GOT3 (cell line): ENCODE measurements at places on chromosomes 1 and 21.

DNA sequence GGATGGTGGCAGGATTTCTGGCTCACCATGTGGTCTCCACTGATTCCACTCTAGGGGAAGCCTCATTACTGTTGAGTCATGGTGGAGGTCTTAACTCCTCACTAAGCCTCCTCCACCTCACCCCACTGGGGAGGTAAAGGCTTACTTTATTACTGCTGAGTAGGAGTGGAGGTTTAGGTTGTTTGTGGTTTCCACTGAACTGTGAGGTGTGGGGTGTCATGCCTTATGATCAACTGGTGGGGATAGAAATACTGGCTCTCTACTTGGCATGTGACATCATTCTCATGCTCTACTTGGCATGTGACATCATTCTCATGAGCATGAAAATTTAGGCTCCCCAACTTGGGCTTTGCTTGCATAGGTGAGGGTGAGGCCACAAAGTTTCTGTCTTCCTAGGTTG lies 35.6 kb downstream of the COL6A1 start:
- no peak for DNase-seq

DNA sequence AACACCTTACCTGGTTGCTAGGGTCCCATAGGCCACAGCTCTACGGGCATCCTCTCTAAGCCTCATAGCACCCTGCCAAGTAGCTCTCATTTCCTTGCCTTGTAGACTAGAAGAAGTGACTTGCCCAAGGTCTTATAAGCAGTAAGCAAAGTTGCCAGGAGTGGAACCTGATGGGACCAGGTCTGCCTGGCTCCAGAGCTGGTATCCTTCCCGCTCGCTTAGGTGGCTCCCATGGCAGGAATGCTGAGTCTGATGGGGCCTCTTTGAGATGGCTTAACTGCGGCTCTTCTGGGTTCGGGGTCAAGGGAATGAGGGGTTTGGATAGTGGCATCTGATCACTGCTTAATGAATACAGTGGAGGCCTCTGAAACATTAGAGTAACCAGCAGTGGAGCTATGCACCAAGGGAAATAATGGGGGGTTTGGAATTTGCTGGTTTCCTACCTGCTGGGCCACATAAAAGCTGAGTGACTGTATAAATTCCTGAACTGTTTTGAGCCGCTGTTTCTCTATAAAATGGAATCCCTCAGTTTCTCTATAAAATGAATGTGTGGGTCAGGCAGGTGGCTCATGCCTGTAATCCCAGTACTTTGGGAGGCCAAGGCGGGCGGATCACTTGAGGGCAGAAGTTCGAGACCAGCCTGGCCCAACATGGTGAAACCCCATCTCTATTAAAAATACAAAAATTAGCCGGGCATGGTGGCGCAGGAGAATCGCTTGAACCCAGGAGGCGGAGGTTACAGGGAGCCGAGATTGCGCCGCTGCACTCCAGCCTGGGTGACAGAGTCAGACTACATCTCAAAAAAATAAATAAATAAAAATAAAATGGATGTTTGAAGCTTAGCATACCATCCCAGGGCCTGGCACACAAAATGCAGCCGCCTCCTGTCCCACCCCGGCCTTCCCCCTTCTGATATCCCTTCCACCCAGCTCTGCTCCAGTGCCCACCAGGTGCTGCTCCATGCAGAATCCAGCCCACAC lies 12.4 kb downstream of the FAM151A start:
- DNase-seq: no peak

- no peak for DNase-seq
Observed at GRCh38 chr1:12191242-12192032, 24.6 kb downstream of the TNFRSF1B start.

DNA sequence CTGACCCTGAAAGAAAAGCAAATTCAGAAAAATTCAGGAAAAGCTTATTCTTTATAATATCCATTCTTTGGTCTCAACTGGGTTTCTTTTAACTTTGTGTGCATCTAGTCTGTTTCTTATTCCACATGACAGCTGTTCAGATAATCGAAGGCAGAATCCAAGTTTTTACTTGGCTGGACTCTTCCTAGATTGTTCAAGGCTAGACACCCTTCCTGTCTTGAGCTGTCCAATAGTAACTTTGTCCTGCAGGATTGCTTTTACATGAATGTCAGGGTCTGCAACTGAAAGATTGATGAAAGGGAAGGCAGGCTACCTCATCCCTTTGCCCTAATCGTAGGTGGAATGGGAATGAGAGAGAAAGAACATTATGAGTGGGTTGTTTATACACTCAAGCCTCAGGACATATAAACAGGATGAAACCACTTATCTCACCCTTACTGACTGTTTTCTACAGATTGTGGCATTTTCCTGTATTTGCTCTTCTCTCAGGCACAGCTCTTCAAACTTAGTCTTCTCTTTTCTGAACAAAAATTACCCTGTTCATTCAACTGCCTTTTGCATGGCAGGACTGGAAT lies 76.9 kb downstream of the LEPR start:
- DNase-seq: no peak

GRCh38 chr1:89589515-89589914 lies 43.4 kb upstream of the LRRC8C start:
- no peak for DNase-seq

DNA sequence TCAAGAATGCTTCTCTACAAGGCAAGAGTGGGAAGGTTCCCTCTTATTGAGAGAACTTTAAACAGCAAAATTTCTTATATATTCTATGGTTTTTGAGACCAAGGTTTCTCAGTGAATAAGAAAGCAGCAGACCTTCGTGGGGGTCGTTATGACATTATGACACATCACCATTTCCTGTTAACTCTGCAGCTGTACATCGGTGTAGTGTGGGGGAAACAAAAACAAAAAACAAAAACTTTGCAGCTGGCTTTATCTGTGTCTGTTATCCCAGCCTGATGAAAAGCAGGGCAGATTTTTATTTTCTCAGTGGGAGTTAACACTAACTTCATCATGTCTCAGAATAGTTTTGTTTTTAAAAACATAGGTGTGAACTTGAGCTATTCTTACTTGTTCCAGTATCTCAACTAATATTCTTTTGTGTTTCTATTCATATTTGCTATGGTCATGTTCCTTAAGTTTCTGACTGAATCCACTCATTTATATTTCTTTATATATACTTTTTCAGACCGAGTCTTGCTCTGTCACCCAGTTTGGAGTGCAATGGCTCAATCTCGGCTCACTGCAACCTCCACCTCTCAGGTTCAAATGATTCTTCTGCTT lies 2.1 kb downstream of the SDE2 start:
- no peak for DNase-seq
